NCI-H1092 (cell line): ENCODE measurements at places on chromosomes 4 and X.

- no peak for DNase-seq
Measured at GRCh38 chr4:182065255-182065654, 177.9 kb upstream of the TENM3 start.

DNA sequence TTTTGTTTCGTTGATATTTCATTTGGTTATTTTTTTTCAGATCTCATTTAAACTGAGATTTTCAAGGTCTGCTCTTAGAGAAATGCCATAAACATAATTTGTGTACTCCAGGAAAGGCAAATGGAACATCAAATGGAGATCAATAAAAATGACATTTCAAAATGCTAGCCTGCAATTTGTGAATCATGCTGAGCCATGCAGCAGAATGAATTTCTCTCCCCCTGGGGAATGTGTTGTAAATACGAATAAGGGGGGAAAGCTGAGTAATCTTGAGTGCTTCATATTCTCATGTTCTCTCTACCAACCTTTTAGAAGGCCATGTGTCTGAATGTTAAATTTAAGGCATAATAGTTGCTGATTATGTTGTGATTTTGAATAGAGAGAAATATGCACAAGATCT, 7.8 kb downstream of the ZCCHC4 start:
- DNase-seq, result no peak

- no peak for DNase-seq
Measured at GRCh38 chr4:17012451-17012850, 114.0 kb upstream of the LDB2 start.

GRCh38 chr4:70627620-70628019, 924 bp upstream of the ENAM start:
- DNase-seq, result no peak

- DNase-seq, result no peak
Measured at GRCh38 chrX:31112226-31112999, 40.6 kb upstream of the FTHL17 start.

DNA sequence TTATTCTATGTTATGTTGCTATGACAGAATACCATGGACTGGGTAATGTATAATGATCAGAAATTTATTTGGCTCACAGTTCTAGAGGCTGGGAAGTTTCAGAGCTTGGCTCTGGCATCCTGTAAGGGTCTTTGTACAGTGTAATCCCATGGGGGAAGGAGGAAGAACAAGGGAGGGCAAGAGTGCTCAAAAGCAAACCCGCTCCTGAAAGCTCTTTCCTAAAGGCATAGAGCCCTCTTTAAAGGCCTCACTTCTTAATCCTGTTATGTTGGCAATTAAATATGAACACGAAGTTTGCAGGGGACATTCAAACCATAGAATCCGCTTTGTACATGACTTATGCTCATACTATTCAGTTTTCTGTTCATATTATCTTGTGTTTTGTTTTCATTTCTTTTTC, 191.3 kb upstream of the CTSO start:
- DNase-seq, result no peak

DNA sequence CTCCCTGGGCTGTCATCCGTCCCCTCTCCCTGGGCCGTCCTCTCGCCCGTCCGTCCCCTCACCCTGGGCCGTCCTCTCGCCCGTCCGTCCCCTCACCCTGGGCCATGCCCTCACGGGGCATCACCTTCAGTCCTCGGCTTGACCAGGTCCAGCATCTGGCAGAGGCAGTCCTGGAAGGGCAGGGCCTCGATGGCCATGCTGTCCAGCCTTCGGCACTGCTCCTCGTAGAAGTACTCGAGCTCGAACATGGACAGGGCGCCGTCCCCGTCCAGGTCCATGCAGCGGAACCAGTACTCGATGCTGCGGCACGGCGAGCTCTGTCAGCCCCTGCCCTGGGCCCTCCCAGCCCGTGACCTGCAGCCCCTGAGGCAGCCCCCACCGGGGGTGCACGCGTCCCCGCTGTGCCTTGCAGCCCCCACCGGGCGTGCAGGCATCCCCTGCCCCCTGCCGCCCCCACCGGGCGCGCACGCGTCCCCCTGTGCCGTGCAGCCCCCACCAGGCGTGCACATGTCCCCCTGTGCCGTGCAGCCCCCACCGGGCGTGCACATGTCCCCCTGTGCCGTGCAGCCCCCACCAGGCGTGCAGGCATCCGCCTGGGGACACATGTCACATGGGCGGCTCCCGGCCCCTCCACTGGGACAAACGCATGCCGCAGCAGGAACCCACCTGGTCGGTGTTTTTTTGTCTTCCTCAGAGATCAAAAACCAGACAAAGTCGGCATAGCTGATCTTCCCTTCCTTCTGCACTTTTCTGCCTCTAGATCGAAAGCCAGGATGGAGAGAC, 22.2 kb upstream of the GTPBP6 start:
- DNase-seq, result no peak

DNA sequence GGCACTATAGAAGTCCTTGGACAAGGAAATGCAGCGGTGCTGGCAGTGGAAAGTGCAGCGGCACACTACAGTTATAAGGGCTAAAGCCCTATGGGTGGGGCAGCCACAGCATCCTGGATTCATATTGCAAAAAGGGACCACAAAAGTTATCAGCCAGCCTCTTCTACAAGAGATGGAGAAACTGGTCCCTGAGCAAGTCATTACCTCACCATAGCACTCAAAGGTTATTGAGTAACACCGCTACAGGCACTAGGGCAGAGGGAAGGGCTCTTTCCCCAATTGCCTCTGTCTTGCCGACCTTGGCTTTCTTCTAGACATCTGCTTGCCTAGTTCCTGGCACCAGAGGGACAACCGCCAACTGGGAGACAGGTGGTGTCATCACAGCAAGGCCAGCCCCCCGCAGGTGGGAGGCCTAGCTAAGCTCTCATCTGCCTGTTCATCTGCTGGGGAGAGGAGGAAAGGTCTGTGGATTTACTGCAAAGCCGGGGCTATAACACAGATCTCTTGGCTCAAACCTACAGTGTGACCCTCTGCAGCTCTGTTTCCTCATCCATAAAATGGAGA, 600.0 kb downstream of the BCOR start:
- DNase-seq, result no peak

- no peak for DNase-seq
Measured at GRCh38 chr4:148215202-148215601, 227.0 kb downstream of the NR3C2 start.

- DNase-seq, result no peak
Measured at GRCh38 chrX:55484948-55485347, 4.7 kb downstream of the USP51 start.

- DNase-seq, result no peak
Measured at GRCh38 chr4:113080050-113080449, 30.6 kb downstream of the ANK2 start.

DNA sequence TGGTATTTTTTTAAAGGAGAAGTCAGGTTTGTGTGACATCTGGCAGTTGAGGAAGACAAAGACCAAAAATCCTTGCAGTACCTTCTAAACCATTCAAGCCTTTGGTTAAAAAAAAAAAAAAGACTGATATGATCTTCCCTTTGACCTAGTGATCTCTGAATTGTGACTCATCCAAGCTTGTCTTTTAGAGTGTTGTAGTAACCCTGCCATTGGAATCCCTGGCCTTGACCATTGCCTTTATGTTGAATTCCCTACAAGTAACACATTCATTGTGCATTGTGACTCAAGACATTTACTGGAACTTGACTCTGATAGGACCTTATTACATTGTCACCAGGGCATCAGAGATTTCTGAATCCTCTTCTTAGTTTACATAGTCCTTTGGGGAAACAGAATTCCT, 1469.0 kb downstream of the TECRL start:
- DNase-seq, result no peak

GRCh38 chr4:179855469-179855868, 2387.7 kb upstream of the TENM3 start:
- no peak for DNase-seq

- no peak for DNase-seq
Measured at GRCh38 chr4:38333219-38333618, 330.8 kb upstream of the KLF3 start.

- no peak for DNase-seq
Measured at GRCh38 chrX:109735202-109735744, 2.2 kb upstream of the ACSL4 start.

DNA sequence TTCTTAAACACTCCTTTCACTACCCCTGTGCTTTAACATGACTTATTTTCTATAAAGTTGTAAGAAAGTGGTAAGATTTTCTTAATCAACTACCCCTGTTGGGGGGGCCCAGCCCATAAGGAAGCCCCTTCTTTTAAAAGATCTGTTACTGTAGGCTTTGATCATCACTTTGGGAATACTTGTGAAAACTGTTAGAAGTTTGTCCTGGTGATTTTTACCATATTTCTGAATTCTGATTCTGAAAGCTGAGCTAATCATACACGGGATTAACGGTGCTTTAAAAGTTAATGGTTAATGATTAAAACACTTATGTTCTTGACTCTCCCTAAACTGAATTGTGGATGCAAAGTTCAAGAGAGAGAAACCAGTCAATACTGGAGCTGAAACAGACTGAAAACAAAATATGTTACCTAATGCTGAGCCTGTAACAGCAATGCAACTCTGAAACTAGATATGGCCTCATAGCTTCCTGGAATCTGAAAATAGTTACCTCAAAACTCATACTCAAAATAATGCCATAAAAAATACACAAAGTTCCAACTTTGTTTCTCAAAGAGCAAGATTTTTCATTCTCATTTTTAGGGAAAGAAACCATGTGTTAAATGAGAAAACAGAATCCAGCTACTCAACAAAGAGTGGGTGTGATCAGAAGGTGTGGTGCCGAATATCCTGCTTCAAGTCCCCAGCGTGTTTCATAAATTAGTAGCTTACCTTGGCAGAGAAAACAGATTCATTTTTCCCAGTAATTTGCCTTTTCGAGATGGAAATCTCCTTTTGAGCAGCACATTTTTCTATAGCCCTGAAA, 31.6 kb downstream of the ADH7 start:
- DNase-seq, result no peak

DNA sequence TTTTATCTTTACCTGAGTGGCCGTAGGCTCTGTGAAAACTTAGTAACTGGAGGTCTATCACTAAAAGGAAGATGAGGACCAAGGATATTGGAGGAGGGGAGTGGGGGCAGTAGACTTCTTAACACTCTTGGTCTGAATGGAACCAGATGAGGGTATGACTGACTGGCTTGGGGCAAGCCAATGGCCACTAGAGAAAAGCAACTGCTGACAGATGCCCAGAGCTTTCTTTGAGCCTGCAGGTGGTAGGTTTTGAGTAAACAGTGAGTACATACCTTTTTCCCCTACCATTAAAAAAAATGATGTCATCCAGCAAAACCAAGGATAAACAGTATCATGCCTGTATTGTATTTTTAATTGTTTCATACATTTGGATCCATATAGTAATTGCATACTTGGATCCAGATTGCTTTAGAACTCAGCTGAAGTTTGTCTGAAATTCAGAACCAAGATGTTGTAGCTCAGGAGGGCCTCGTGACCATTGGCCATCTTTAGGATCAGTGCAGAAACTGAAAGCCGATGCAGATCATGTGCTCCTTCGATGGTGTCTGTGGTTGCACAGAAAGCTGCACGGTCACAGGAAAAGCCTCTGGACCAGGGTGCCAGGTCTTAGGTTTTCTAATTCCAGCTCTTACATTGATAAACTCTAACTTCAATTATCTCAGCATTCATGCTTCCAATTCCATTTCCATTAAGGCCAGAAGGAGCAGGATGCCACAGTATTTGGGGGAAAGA, 131.0 kb downstream of the PDGFRA start:
- DNase-seq, result no peak

- DNase-seq, result no peak
Measured at GRCh38 chr4:8141935-8142334, 16.7 kb downstream of the ABLIM2 start.

- DNase-seq, result no peak
Measured at GRCh38 chr4:2546286-2546823, 9.9 kb downstream of the FAM193A start.

GRCh38 chr4:101885574-101885973, 95.0 kb downstream of the BANK1 start:
- DNase-seq, result no peak

DNA sequence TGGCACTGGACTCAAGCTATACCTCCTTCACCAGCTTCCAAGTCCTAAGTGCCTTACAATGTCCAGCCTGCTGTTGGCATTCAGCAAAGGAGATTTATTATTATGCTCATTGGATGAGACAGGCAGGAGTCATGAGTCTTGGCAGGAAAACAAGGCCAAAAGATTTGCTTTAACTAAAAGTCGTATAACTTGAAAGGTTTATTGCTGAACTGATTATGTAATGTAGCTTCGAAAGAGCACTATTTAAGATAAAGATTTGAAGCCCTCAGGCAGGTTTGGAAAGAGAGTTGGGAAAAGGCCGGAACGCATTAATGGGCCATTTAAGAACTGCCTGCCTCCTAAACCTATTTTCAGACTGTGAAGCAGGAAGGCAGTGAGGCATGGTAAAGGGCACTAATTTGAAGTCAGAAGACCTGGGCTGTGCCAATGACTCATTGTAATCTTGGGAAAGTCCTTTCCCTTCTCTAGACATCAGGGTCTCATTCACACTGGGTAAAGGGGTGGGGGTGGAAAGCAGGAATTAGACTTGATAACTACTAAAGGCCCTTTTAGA, 280.5 kb upstream of the EDA2R start:
- no peak for DNase-seq

GRCh38 chr4:78292341-78292740, 235.2 kb downstream of the FRAS1 start:
- DNase-seq, result no peak

DNA sequence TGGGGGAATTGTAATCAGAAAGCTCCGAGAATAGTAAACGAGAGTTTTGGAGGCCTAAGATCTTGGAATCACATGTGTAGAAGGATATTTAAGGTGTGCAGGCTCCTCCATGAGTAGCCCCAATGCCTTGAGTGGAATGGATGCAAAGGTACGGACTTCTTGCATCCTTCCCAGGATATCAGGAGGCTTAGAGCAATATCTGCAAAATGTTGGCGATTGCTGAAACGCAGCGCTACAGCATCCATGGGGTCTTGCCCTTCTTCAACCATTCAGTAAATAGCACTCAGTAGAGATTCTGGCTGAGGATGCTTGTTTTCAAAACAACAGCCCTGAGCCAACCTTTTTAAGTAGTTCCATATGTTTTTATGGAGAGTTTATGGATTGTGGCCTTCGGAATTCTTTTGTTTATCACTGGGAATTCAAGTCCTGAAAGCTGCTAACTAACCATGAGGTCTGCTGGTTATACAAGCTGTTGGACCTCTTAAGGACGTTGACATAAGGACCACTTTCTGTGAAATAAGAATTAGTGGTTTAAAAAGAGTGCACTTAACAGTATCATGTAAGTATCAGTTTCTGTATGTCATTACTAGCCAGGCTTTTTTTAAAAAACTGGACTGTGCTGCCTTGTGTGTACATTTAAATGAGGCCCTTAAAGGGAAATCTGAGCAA, 228.8 kb upstream of the PGRMC2 start:
- no peak for DNase-seq

DNA sequence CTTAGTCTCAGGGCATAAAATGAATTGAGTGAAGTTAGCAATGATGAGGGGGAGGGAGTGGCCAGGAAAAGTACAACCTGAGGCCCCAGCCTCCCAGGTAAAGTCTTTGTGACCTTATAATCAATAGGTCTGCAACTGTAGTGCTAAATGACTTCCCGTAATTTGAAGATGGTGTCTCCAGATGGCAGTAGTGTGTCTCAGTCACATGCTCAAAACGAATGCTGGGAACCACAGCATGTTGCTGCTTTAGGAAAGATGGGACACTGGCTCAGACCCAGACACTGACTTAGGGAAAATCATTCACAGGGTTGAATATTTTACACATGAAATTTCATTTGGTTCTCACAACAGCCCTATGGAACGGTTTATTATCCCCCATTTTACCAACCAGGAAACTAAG, 10.3 kb downstream of the SRPX2 start:
- peak; percentile 8 for DNase-seq

GRCh38 chr4:7808752-7809151, 130.9 kb downstream of the AFAP1 start:
- no peak for DNase-seq
